ENCODE measurements at places on chromosomes 5 and 9. TPM values are rescaled to one million over a fixed set of nuclear protein-coding genes. Genes with fewer than 3 reads are reported as not detected.

The TAF11L8 gene
- not detected for total RNA-seq

The FBP1 gene
- total RNA-seq, result not detected

The PCDHB4 gene
- 0.05 TPM for total RNA-seq

The PCDHGB2 gene
- 0.19 TPM for total RNA-seq
